D721Med (cell line): ENCODE measurements at places on chromosomes 16 and 17.
A peak's percentile ranks its signal among the peaks of the same experiment; 100 is the strongest.

GRCh38 chr16:81492311-81492761 is 47.7 kb downstream of the CMIP start:
- no peak for DNase-seq

GRCh38 chr16:58197314-58198012 is 443 bp downstream of the CSNK2A2 start:
- no peak for DNase-seq

- no peak for DNase-seq
Measured at GRCh38 chr17:43879723-43880419, 27.5 kb downstream of the MPP2 start.

- DNase-seq: no peak
Measured at GRCh38 chr17:28926786-28927185, 23.9 kb upstream of the DHRS13 start.

DNA sequence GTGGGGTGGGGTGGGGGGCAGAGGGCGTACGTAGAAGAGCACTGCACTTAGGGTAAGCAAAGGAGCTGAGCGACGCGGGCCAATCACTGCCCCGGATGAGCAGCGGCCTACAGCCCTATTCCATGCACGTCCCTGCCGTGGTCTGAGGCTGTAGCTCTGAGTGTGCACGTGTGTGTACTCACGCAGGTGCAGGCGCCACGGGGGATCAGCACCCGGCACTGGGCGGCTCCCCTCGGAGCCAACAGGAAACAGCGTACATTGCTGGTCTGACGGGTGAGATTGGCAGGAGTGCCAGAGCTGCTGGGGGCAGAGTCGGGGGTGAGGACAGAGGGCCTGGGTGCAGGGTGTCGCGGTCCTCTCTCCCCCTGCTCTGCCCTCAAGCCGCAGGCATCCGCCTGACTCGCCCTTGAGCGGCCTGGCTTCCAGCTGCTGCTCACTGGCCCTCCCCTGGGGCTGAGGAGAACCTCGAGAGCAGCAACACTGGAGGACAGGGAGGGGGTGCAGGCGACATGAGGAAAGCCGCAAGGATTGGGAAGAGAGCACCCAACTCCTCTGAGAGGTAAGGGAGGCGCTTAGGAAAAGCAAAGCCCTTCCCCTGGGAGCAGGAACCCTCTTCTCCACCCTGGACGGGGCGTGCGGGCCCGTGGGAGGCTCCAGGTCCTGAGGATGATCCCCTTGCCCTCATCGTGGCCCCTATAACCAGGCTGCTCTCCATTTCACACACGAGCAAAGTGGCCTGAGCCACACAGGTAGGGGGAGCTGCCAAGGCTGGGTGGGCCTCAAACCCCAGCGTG is 57.8 kb downstream of the ENGASE start:
- DNase-seq: peak; percentile 86

- DNase-seq: no peak
Measured at GRCh38 chr16:89988951-89989350, 30.3 kb downstream of the DBNDD1 start.

GRCh38 chr16:25052151-25052511 is 37.0 kb upstream of the ARHGAP17 start:
- no peak for DNase-seq

DNA sequence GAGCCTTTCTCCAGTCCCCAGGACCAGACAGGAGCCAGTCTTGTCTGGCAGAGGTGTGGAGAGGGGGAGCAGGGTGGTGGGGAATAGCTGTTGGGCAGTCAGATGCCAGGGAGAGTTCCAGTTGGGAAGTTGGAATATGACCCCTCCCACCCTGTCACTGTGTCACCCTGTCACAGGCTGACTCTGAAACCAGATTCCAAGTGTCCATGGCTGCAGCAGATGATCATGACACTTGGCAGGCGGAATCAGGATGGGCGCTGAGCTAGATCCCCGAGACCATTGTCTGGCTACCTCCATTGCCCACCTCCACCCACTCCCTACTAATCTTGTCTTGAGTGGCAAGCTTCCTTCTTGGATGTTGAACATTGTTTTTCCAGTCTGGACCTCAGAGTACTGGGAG is 9.2 kb upstream of the NFATC3 start:
- DNase-seq: no peak

DNA sequence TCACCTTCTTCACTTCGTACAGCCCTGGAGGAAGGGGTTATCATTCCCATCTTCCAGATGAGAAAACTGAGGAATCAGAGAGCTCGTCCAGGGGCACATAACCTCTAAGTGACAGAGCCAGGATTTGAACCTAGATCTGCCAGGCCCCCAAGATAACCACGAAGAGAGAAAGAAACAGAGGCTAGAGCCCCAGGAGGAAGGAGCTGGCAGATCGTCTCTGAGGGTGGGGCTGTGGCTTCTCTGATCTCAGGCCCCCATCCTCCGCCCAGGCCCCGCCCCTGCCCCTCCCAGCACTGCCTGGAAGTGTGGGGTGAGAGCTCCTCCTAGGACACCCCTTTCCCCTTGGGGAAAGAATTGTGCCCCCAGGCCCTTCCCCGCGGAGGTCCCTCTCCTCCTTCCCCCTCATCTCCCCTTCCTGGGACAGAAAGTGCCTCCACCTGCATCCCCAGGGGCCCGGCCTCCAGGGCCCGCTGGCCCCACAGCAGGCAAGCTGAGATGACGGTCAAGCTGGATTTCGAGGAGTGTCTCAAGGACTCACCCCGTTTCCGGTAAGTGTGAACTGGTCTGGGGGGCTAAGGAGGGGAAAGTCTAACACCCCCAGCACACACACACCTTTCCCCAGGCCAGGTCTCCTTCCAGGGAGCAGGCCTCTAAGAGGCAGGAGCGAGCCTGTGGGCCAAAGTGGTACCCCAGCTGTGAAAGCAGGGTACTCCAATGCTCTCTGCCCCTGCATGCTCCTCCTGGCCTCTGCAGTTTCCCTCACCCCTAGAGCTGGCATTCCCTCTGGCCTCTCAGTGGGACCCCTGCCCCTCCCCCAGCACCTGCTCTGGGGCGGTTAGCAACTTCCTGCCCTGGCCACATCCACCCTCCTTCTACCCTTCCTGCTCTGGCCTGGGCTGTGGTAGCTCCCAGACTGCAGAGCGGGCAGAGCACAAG is at the start of gene ACAP1:
ACAP1 (plus strand) TSS at position 290 of the 936 bp plus-strand sequence; CDS start at position 496, 206 bp downstream.
- no peak for DNase-seq

GRCh38 chr17:65809366-65809765 is 247.9 kb upstream of the AXIN2 start:
- DNase-seq: no peak

DNA sequence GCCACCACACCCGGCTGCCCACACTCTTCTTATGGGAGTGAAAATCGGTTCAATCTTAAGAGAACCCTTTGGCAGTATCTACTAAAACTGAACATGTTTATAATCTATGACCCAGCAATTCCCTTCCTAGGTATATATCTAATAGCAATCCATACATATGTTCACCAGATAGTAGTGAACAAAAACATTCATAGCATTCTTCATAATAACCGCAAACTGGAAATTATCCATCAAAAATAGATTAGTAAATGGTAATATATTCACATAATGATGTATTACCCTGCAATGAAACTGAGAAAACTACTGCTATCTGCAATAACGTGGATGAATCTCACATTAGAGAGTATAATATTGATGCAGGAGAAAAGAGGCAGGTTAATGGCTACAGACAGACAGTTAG is 23.1 kb downstream of the COPRS start:
- DNase-seq: no peak

DNA sequence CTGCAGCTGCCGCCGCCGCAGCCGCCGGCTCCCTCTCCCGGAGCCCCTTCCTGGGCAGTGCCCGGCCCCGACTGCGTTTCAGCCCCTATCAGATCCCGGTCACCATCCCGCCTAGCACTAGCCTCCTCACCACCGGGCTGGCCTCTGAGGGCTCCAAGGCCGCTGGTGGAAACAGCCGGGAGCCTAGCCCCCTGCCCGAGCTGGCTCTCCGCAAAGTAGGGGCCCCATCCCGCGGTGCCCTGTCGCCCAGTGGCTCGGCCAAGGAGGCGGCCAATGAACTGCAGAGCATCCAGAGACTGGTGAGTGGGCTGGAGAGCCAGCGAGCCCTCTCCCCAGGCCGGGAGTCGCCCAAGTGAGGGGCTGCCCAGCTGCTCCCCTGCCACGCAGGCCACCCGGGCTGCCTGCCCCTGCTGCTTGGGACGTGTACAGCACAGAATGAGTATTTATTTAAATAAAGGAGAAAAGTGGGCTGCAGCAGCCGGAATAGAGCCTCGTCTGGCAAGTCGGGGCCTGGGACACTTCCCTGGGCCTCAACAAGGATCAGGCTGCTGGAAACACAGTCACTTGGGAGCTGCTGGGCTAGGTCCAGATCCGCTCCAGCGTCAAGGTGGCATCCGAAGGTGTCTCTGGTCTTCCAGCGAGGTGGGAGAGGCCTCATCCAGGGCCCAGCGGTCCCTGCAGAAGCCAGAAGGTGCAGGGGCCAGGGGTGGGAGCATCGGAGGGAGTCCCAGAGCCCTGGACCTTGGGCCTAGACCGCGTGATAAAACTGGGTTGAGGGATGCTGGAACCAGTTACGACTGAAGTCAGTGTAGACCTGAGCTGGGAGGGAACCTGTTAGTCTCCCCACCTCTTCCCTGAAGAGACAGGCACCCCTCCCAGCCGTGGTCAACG is 8.8 kb downstream of the TBX2 start:
- DNase-seq: no peak

DNA sequence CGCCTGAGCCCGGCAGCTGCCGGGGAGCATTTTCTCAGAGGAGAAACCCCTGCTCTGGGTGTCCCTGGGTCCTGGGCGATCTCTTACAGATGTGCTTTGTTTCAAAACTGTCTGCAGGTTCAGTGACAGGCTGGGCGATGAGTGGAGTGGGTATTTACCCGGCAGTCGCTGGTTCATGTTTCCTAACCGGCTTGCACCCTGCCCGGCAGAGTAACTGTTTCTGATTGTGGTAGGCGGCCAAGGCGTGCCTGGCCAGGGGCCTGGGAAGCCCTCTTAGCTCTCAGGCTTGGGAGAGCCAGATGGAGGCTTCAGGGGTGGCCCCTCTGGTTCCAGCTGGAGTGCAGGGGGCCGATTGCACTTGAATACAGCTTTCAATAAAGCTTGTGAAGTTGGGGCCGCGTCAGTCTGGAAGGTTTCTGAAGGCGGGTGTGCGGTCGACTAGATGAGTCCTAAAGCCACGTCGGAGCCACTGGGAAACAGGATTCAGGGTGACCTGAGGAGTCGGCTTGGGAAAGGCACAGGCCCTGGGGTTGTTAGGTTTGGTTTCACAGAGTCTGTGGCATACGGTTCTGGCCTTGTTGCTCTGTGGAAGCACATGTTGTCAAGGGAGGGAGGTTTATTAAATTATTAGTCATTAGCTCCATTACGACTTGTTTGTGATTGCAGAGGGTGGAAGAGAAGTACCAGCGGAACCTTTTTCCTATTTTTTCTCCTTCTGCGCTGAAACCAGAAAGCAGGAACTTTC is 1.4 kb downstream of the BAIAP2 start:
- DNase-seq: no peak

DNA sequence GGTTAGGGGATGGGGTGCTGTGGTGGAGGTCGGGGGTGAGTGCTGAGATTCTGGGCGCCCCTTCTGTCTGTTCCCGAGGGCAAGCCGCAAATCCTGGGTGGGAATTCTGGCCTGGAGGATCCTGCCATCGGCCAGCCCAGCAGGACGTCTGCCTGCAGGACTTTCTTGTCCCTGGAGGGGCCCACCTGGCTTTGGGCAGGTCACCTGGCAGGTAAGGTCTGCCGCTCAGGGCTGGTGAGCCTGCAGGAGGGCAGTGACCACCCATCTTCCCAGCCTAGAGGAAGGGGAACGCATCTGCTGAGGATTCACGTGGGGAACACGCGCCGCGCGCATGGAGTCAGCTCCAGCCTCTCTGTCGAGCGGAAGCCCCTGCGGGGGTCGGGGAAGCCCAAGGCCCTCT is 5.4 kb downstream of the RNF222 start:
- DNase-seq: no peak
